ENCODE measurements at places on chromosomes 16 and 17.

GRCh38 chr17:7191571-7192270 is 12.6 kb upstream of the ASGR1 start:
- no peak for DNase-seq

- no peak for DNase-seq
These were observed 1.4 kb downstream of the MVP start for GRCh38 chr16:29821643-29822115.

- DNase-seq = no peak
These were observed 137.2 kb downstream of the SNX29 start for GRCh38 chr16:12113523-12114345.

DNA sequence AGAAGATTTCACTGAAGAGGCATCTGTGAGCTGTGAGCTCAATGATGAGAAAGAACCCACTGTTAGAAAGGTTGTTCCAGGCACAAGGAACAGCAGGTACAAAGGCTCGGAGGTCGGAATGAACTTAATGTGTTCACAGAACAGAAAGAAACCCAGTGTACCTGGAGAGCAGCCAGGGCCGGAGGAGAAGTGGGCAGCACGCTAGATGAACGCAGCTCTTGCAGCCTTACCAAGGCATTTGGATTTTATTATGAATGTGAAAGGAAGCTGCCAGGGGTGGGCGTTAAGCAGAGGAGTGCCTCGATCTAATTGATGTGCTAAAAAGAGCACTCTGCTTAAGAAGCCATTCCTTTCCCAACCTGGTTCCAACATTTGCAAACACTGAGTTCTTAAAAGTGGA is 19.0 kb downstream of the EEF2K start:
- DNase-seq = no peak

DNA sequence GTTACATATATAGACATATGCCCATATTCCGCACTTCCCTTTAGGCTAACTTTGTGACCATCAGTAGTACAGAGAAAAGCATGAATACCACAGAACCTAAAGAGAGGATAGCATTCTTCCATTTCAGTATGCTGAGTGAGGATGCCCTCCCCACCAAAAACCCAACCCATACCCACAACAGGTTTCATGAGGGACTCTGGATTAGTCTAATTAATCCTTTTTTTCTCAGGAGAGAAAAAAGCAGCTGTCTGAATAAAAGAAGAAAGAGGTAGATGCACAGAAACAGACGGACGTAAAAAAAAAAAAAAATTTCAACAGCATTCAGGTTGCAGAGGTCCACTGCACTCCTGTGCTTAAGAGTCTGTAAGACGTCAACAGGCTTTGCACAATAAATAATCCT is 6.7 kb downstream of the MMD start:
- DNase-seq = no peak

DNA sequence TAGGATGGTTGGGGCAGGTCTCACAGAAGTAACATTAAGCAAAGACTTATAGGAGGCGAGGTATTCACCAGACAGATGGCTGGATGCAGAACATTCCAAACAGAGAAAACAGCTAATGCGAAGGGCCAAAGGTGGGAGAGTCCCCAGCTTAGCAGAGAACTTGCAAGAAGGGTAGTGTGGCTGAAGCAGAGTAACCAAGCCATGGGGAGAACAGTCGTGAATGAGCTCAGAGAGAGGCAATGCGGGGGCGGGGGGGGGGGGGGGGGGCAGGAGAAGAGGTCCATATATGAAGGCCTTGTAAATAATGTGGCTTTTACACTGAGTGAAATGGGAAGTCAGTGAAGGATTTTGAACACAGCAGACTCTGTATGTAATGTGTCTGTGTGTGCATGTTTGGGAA is 81.3 kb downstream of the SMG6 start:
- no peak for DNase-seq

DNA sequence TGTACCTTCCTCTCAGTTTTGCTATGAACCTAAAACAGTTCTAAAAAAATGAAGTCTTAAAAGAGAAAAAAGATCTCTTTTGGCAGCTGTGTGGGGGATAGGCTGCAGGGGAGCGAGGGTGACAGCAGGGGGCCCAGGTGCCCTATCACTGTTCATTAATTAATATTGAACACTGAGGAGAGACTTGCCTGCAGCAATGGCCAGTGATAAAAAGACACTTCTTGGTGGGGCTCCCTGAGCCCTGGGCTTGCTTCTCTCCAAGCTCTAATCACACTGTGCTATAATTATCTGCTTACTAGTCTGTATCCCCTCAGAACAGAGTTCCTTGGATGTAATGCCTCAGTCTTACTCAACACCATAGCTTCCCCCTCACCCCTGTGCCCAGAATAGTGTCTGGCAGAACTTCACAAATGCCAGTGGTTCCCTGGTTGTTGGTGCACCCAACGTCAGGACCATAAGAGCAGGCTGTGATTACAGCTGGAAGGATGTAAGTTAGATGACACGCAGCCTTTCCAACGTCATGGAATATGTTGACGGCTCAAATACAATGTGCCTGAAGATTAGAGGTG is 52.0 kb upstream of the IRX6 start:
- DNase-seq = no peak

- peak; percentile 29 for DNase-seq
These were observed 12.2 kb upstream of the NDRG4 start for GRCh38 chr16:58487566-58488351.

DNA sequence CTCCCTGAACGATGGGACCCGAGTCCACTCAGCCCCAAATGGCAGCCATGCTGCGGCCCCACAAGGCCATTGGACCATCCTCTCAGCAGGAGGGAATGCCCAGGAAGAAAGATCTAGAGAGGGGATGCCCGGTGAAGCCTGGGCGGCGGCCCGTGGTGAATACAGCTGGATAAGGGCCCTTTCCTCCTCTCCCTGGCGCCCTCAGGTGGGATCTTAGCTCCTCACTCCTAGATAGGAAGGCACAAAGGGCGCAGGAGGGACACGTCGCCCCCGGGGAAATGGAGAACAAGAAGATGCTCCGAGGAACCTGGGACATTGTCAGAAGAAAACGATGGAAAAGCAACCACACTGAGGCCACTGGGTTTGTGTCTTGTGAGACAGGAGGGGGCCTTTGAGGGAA is 2.5 kb downstream of the CD300C start:
- no peak for DNase-seq

DNA sequence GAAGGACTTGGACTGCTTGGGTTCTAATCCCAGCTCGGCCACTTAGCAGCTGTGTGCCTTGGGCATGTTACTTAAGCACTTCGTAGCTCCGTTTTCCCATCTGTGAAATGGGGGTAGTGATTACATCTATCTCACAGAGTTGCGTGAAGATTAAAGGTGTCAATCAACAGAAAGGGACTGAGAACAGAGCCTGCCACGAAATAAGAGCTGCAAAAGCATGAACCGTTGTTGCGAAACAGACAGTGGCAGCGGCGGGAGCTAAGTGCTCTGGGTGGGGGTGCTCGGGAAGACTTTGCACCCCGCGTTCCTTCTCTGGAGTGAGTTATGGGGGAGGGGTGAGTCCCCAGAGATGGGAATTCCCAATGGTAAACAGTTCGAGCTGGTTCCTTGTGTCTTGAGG is 79.6 kb upstream of the LHX1 start:
- DNase-seq = no peak

GRCh38 chr17:50658616-50659015 is 23.9 kb downstream of the ABCC3 start:
- DNase-seq = no peak

GRCh38 chr17:1331708-1332107 is 52.2 kb downstream of the TRARG1 start:
- no peak for DNase-seq

DNA sequence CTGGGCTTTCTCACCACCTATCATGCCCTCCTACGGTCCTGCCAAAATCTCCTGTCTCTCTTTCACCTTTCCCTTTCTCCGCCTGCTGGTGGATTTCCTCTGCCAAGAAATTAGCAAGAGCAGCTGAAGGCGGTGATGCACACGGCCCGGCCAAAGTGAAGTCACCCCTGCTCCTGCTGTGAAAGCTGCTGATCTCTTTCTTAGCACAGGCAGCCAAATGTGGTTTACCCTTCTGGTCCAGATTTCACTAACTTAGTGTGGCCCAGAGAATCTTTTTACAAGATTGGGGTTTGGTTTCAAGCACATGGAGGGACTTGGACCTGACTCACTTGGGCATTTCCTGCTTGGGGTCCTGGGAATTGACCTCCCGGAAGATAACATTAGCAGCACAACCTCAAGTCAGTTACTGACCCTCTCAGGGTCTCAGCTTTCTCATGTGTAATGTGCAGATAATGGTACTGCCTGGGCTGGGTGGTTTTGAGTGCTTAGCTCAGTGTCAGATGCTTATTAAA is 155.7 kb downstream of the SOCS1 start:
- DNase-seq = peak; percentile 96

GRCh38 chr16:10200637-10201586 is 18.7 kb upstream of the GRIN2A start:
- no peak for DNase-seq

GRCh38 chr16:23975293-23975692 is 139.5 kb downstream of the PRKCB start:
- no peak for DNase-seq

GRCh38 chr16:66705790-66706505 is 9.4 kb upstream of the CMTM4 start:
- DNase-seq = no peak

DNA sequence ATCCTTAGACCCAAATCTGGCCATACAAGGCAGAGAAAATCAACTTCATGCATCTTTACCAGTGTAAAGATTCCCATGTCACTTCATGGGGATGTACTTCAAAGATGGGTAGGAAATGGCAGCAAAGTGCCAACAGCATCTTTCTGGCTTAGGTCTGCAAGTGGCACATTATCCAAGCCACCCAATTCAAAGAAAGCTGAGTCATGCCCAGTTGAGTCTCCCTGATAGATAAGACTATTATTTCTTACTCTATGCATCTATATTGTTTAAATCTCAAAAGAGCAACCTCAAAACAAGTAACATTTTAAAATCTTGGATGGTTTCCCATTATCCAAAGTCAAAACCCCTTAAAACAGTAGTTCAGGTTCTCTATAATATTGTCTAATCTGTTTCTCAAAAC is 61.2 kb upstream of the HSBP1 start:
- DNase-seq = no peak

DNA sequence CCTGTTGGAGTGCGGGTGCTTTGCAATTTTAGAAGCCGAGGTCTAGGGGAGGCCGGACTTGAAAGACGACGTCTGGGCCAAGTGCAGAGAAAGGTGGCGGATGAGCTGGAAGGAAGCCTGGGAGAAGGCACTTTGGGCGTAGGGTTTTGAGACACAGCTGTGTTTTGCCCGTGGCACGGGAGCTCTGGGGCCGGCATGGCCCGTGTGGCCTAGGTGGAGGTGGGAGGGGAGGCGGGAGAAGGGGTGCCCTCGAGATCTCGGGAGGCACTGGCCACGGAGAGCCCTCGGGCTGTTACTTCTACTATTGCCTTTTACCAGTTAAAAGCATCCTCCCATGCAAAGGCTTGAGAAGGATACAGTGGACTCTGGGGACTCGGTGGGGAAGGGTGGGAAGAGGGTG is 161.9 kb downstream of the FOXL1 start:
- DNase-seq = no peak

DNA sequence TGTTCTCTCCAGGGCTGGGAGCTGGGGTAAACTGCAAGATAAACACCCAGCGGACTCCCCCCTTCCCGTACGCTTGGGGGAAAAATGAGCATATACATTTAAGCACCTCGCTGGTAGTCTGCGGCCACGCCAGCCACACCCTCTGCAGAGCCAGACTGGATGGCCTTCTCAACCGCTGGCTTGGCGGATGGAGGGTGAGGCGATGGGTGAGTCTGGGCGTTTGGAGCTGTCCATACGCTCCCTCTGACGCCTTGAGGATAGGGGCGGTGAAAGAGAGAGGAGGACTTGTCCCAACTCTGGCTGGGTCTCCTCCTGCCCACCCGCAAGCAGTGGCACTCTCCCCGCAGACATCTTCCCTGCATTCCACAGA is 1.0 kb downstream of the ITGA3 start:
- no peak for DNase-seq

- DNase-seq = no peak
These were observed 37.0 kb downstream of the HLF start for GRCh38 chr17:55301521-55302406.

- DNase-seq = no peak
These were observed 21.4 kb downstream of the NPLOC4 start for GRCh38 chr17:81615401-81615930.

- no peak for DNase-seq
These were observed 157.5 kb downstream of the ANKFN1 start for GRCh38 chr17:56310782-56311181.

GRCh38 chr17:81906476-81907218 is 4.6 kb downstream of the PCYT2 start:
- no peak for DNase-seq

DNA sequence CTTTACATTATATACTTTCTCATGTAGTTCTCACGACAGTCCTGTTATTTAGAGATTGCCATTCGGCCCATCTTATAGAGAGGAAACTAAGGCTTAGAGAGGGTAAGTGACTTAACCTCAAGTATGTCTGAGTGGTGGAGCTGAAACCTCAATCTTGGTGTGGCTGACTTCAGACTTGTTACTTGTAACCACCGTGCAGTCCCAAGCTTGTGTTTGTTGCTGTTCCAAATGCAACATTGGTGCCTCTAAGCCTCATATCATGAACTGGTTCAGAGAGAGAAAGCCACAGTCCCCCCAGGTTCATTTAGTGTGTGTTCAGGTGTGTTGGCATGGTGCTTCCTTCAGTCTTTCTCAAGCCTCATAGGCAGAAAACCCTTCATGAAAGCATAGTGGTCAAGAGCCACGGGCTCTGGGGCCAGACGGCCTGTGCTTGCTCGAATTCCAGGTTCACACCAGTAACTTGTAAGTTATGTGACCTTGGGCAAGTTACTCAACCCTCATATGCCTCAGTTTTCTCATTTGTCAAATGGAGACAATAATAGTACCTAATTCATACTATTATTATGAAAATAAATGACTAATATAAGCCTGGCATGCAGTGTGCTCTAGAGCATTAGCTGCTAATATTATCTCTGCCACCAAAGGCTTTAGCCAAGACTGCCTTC is 39.9 kb downstream of the CDH1 start:
- DNase-seq = no peak

GRCh38 chr17:29577385-29578211 is 9.1 kb downstream of the TP53I13 start:
- no peak for DNase-seq

- DNase-seq = no peak
These were observed 1000.4 kb downstream of the CDH11 start for GRCh38 chr16:64121473-64121872.

DNA sequence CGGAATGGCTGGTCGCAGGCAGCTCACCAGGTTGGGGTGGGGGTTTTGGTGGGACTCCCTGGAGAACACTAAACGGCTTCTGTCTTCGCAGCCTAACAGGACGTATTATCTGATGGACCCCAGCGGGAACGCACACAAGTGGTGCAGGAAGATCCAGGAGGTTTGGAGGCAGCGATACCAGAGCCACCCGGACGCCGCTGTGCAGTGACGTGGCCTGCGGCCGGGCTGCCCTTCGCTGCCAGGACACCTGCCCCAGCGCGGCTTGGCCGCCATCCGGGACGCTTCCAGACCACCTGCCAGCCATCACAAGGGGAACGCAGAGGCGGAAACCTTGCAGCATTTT is 59.7 kb downstream of the PDPK1 start:
- no peak for DNase-seq

- DNase-seq = no peak
These were observed 20.7 kb downstream of the TOX3 start for GRCh38 chr16:52526116-52526828.

- no peak for DNase-seq
These were observed 1.2 kb upstream of the COX6A2 start for GRCh38 chr16:31429314-31429713.
